NCI-H446 treated with DMSO at 0.1 percent for 48 hours (cell line): ENCODE measurements at places on chromosomes 2 and 18.

GRCh38 chr18:41150316-41150715 lies 804.7 kb upstream of the PIK3C3 start:
- peak; percentile 18 for DNase-seq

DNA sequence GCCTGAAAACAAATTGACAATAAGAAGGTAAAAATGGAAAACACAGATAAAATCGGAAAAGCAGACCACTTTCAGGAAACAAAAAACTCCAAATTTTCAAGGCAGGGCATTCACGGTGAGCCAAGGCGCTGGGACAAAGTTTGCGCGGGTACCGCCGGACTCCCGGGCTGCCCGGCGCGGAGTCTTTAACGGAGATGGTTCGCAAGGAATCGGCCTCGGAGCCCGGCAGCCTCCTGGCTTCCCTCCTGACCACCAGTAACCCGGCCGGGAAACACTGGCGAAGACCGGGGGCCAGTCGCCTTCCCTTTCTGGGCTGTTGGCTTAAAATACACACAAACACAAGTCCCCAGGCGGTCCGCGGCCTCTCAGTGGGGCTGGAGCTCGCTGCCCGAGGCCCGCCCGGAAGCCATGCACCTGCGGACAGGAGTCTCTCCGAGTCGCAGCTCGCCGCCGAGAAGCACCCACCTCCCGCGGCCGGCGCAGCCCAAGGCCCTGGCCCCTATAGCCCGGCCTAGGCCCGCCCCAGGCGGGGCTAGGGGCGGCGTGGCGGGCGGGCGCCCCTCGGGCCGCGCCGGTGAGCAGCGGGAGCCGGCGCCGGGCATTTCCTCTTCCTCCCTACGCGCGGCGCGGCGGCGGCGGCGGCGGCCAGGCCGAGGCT lies 622 bp upstream of the KCMF1 start:
- no peak for DNase-seq

GRCh38 chr2:210003359-210003758 lies 921 bp downstream of the RPE start:
- no peak for DNase-seq

- no peak for DNase-seq
These were observed 14.8 kb upstream of the TRAPPC8 start for GRCh38 chr18:31957728-31958127.

- DNase-seq = no peak
These were observed 31.0 kb downstream of the TANC1 start for GRCh38 chr2:158999458-158999857.

DNA sequence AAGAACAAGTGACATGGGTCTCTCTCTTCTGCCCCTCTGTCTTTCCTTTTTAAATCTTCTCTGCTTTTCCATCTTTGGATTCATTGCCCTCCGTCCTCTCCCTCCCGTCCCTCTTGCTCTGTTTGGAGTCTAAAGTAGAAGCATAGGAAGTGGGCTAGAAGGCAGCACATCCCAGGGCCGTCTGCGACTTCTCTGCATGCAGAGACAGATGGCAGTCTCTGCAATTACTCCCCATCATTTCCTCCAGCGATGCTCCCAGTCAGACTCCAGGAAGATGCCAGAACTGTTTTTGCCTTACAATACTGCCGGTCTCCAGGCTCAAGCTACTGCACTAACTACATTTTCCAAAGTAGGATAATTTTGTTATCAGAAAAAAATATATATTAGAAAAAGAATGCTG lies 35.2 kb upstream of the LPIN2 start:
- peak; percentile 23 for DNase-seq
